Activated CD4-positive, alpha-beta T cell treated with anti-CD3 and anti-CD28 coated beads, Interleukin-2, amount 50 U/mL, for 4 hours (primary cell): ENCODE measurements at places on chromosomes 3 and 15.

DNA sequence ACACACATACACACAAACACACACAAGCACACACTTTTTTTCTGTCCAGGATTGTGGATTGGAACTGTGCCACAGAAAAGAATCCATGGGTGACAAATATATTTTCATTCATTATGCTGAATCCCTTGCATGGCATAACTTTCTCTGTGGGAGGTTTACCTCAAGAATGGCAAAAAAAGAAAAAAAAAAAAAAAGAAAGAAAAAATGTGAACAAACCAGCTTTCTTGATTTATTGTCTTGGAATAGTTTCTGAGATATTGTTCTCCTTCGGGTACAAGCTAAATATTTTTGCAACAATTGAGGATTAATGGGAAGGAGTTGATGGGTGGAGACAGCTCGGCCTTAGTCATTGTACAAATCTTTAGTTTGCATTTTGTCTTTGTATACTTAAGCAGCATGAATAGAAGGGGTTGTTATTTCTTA is 153.1 kb downstream of the GMNC start:
- DNase-seq = no peak

GRCh38 chr3:141388823-141389621 is 20.7 kb downstream of the ZBTB38 start:
- DNase-seq = no peak

DNA sequence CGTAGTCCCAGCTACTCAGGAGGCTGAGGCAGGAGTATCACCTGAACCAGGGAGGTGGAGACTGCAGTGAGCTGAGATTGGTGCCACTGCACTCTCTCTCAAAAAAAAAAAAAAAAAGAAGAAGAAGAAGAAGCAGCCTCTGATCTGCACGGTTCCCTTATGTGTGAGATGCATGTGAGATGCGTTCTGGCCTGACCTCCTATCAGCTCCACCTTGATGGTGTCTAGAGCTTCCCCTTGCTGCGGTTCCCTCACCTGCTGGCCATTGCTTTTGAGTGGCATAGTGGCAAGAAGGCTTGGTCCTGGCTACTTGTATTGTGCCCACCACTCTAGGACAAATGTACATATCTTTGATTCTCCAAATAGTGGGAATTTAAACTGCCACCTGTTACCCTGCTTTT is 49.4 kb upstream of the CFAP161 start:
- DNase-seq = no peak

DNA sequence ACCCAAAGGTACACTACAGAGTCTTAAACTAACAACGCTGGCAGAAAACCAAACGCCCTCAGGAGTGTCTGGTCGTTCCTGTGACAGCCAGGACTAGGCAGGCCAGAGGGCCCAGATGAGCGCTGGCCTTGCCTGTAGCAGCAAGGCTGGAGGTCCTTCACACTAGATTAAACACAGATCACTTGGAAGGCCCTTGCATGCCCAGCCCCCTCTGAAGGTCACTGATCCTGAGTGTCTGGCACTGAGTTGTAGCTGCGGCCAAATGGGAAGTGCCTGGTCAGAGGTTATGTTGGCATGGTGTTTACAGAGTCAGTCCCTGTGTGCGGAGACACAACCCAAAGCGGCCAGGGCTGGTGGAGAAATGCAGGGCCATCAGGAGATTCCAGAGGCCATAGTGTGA is 58.9 kb downstream of the ZNF621 start:
- no peak for DNase-seq

- no peak for DNase-seq
Observed at GRCh38 chr15:82950295-82950694, 2.2 kb downstream of the HOMER2 start.

GRCh38 chr15:77834276-77834990 is 201.7 kb upstream of the LINGO1 start:
- no peak for DNase-seq

GRCh38 chr3:46375814-46376213 is 5.1 kb downstream of the CCR5 start:
- DNase-seq = no peak

DNA sequence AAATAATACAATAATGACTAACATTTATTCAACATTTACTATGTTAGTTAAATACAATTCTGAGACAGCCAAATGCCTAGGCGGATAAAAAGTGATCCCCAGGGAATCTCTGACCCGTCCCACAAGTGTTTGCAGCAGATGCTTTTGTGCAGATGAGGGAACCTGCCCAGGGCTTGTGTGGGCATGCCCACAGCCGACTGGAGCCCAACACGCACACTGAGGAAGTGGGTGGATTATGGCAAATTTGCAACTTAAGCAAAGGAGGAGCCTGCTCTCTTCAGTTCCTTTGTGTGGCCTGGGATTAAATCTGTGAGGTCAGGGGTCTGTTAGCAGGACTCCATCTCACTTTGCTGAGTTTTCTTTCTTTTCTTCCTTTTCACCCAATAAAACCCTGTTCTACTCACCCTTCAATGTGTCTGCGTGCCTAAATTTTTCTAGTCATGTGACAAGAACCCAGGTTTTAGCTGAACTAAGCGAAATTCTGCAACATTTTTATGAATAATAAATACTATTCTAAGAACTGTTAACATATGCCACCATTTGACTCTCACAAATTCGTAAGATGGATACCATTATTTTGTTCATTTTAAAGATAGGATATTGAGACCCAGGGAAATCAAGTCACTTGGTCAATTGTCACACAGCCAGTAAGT is 13.9 kb upstream of the RTP1 start:
- DNase-seq = no peak

DNA sequence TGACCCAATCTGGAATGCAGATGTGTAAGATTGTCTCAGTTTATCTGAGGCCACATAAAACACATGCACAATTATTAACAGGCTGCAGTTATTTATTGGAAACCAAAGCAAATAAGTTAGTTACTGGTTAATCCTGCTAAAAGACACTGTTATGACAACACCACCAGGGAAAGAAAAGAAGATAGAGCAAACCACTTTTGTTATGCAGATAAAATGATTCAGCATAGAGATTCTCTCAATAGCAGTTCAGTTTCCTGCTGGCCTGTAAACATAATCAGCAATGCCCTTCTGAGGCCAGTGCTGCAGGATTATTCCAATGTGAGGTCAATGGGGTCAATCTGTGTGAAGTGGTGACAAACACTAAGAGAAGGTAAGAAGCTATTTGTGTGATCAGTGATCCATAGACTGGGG is 244.4 kb downstream of the ZBTB20 start:
- no peak for DNase-seq

DNA sequence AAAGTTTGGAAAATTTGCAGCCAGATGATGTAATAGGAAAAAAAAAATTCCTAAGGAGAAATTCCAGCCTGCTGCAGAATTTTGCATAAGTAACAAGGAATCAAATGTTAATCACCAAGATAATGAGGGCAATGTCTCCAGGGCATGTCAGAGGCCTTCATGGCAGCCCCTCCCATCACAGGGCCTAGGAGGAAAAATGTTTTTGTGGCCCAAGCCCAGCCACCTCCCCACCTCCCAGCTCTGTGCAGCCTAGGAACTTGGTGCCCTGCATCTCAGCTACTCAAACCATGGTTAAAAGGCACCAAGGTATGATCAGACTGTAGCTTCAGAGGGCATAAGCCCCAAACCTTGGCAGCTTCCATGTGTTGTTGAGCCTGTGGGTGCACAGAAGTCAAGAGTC is 704.7 kb upstream of the ROBO1 start:
- no peak for DNase-seq

DNA sequence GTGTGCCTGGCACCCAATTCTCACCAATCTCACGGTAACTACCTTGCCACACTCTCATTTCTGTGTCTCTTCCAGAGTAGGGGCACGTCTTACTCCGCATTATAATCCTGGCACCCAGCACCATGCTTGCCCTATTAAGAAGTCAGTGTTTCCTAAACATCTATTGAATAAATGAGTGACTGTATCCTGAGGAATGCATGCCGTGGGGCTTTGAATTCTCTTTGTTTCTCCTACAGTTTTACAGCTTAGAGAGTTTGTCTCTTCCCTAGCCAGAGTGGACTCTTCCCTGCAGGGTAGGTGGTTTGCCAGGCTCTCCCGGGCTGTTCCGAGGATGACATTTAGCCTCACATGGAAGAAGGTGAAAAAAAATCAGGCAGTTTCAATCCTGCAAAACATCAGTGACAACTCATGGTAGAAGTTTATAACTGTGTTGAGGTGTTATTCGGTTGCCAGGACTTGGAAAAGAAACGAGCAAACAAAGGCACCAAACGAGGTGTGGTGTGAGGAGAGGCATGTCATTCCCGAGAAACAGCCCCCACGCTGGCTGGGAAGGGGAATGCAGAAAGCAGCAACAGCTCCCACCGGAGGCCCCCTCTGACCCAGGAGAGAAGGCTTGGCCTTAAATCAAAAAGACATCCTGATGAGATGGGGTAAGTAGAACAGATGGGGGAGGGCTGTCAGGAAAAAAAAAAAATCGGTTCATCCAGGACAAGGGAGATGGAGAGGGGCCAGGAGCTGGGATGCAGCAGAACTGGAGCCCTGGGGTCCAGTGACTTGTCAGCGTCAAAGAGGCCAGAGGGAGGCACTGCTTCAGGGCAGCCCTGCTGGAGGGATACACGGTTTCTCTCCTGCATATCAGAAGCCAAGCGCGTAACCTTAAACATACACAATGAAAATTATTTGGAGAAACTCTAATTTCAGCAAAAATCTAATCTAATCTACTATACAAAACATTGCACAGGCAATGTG is 168.4 kb upstream of the ARRDC4 start:
- no peak for DNase-seq

GRCh38 chr15:99943466-99943865 is 210.2 kb upstream of the LYSMD4 start:
- DNase-seq = no peak

DNA sequence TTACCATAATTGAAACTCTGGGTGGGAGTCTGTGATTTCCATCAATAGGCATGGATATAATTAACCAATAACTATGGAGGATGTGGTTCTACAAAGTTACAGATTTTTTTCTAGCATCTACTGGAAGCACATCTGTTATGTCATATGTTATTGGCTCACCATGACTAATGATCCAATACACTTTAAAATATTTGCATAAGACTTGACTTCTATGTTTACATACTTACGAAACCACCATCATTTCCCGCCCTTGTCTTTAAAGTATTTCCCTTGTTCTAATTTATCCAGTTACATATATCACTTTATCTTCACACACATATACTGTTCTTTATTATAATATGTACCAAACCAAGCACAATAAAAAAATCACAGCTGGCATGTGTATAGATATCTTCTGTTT is 380.3 kb upstream of the CBLB start:
- DNase-seq = no peak

DNA sequence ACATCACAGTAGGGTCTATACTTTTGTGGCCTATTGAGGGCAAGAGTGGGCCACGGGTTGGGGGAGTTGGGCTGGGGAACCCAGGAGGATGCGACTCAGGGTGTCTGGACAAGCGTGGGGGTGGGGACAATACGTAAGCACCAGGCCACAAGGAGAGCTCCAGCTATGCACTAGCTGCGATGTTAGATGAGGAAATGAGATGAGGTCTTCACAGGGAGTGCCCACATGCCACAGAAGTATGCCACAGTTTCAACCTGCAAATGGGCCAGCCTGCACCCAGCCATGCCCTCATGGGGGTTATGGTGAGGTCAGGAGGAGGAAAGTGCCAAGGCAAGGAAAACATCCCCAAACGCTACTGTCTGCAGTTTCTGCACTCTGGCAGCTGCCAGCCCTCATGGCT is 30.5 kb downstream of the CACNA2D2 start:
- DNase-seq = no peak

DNA sequence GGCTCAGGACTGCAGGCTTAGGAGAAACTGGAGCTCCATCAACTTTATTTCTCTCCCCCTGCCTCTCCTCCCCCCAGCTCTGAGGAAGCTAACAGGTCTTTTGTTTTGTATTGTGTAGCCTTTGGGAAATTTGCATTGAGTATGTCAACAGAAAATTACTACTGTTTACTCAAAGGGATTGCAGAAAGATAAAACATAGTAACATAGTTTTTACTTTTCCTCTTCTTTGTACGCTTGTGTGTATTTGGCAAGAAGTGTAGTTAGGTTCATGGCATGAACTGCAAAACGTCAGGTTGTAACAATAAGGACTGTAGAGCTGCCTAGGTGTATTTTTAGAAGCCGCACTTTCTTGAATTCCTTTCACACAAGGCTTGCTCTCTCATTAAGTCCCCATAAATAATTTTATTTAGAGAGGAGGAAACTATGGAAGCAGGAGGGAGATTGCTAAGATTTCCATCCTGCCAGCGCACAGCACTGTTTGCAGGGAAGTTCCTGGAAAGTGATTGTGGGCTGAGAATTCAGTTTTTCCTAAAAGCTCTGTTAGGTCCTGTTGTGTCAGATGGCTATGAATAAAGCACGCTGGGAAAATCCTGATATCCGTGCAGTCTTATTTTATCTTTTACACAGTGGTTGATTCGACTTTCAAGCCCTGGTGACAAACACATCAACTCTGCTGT is 21.1 kb upstream of the SATB1 start:
- no peak for DNase-seq

DNA sequence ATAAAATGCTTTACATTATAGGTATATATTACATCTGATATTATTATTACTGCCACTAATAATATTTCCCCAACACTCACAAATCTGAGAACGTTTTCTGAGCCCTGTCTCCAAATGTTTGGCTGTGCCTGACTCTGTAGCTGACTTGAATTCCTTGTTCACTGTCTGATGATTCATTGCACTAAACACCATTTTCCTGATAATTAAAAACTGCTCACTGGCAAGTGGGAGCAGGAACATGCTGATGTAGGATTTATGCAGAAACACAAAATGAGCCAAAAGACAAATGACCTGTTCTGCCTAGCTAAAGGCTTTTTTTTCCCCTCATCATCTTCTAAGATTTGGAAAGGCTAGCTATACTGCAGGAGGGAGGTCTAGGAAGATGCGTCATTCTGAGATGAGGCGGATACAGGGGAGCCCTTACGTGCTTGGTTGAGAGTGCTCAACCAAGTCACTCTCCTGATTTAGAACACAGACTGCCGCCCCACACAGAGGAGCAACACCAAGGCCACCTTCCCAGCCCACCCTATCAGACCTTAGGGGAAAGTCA is 380.7 kb downstream of the EPHB1 start:
- DNase-seq = no peak

GRCh38 chr3:55511895-55512570 is 24.9 kb upstream of the WNT5A start:
- no peak for DNase-seq

DNA sequence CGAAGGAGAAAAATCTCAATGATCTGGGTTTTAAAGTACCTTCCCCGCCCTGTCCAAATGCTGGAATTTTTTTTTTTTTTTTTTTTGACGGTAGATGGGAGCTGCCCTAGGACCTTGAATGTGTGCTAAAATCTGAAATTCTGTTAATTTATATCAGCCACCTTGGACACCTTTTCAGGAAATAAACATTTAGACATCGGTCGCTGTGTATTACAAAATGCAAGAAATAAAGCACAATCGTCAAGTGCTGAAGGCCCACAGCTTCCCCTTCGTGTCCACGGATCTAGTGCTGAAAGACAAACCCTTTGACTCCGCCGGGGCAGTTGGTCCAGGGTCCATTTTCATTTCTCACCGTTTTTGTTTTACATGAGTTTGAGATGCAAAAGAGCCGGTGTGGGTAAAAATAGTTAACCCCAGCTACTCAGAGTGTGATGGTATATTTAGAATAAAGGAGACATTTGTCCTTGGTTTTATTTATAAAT is 90.2 kb upstream of the CHD2 start:
- DNase-seq = no peak

GRCh38 chr15:100602823-100603393 is 519 bp downstream of the ASB7 start:
- no peak for DNase-seq
